ENCODE measurements at places on chromosomes 11 and 22.

DNA sequence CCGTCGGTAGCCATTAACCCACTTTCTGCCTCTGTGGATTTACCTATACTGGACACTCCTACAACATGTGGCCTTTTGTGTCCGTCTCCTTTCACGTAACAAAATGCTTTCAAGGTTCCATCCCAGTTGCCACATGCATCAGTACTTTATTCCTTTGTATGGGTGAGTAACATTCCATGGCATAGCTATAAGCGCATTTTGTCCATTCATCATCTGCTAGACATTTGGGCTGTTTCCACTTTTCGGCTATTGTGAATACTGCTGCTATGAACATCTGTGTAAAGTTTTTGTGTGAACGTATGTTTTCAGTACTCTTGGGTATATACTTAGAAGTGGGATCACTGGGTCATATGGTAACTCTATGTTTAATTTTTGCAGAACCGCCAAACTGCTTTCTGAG, 257.2 kb downstream of the ST3GAL4 start:
- DNase-seq, result no peak

DNA sequence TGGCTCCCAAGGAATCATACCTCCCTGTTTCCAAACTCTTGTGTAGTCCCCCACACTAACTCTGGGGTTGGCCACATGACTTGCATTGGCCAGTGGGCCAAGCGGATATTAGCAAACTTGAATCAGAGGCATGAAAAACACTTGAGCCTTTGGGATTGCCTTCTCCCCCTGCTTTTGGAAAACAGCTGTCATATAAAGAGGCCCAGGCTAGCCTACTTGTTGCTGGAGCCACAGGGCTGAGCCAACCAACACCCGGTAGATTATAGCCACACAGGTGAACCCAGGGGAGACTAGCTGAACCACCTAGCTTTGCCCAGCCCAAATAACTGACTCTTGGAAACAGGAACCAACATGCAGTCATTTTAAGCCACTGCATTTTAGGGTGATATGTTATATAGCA, 354.8 kb downstream of the TENM4 start:
- no peak for DNase-seq

DNA sequence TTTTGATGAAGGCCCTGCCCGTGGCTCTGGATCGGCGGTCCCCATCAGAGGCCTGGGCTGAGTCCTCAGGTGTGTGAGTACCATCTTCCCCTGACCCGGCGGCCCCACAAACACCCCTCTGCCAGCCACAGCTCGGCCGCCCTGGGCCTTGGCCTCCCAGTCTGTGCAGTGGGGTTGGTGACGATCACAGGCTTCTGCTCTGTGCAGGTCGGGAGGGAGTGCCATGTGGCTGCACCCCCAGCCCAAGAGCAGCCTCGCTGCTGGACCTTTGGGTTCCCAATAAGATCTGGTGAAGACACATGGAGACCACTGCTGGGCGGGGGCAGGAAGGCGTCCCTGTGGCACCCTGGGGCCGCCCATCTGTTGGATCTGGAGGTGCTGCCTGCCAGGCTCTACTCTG, 47.1 kb upstream of the PPARA start:
- DNase-seq, result no peak

DNA sequence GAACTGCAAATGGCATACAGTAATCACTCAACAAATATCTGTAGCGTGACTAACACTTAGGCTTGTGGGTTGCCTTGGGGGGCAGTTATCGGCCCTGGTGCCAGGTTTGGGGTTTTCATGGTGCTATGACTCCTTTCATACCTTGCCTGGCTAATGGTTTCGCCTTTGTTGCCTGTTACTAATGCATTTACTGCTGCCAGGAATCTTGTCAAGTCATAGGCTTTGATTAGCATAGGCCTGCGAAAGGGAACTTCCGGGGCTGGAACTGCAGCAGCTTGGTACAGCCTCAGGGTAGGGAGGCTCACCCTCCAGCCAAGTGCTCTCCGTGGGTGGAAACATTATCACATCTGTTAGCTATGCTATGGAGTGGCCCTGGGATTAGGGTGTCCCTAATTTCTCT, 13.2 kb downstream of the SLC25A18 start:
- peak; percentile 17 for DNase-seq

DNA sequence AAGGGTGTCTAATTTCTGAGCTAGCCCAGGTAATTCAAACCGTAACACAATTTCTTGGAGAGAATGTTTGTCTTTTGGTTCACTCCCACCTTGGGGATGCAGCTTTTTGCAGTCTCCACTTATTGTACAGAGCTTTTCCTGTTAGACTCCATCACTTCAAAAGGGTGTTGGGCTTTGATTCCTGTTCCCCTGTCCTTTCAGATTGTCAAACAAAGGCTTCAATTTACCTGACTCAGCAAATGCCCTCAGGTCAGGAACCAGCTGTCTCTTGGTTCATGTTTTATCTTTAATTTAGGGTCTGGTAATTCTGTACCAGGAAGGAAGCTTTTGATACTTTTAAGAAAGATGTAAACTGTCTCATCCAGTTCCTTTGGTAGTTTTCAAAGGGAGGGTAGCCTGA, 880.6 kb downstream of the NTM start:
- DNase-seq, result no peak

- DNase-seq, result no peak
These were observed 67.2 kb downstream of the MICAL3 start for GRCh38 chr22:17957204-17957603.

DNA sequence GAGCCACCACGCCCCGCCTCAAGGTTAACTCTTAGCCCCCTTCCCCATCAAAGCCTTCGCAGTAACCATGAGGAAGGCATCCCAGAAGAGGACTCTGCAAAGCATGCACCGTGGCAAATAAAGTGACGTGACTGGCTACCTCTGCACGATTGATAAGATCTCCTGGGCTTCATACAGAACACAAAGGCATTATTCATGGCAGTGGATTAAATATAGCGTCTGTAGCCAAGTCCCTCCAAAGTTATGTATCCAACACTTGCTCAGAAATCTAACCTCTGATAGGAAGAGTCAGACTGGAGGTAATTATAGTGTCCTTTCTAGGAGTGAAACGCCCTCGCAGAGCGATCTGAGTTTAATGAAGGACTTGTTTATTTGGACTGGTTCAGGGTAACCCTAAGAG, 22.4 kb downstream of the CPT1A start:
- no peak for DNase-seq

DNA sequence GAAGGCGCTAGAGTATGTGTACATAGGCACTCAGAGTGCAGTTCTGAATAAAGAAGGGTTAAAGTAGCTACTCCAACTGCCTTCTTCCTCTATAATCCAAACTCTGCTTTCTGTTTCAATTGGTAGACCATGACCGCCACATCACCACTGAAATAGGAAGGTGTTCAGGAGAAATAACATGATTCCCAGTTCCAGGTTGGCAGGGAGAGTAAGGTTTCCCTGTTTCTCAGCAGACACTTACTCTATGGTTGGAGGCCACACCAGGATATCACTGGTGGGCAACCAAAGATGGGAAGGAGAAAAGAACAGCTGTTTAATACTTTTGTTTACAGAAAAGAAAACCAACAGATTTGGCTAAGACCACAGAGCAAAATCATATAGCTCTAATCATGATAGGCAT, 37.9 kb downstream of the PAK1 start:
- no peak for DNase-seq

DNA sequence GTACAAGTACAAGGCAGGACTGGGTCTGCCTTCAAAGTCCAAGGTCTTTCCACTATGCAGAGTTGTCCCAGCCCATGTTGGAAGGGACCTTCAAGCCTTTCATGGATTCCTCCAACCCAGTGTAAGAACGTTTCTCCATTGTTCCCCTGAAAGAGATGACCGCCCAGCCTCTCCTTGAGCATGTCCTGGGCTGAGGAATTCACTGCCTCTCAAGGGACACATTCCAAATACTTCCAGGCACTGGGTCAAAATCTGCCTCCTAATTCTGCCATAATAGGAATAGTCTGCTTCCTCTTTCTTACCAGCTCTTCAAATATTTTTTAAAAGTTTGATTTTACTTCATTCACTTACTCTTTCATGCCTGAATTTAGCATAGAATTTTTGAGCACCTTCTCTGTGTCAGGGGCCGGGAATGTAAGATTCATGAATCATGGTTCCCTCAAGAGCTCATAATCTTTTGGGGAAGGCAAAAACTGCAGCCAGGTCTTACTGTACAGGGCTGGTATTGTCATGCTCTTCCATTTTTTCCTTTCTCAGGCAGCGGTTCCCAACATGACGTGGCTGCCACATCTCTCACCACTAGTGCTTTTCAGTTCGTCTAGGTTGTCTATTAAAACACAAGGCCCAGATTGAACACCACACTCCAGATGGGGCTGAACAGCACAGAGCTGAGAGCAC, 143.3 kb upstream of the TBCEL start:
- no peak for DNase-seq

DNA sequence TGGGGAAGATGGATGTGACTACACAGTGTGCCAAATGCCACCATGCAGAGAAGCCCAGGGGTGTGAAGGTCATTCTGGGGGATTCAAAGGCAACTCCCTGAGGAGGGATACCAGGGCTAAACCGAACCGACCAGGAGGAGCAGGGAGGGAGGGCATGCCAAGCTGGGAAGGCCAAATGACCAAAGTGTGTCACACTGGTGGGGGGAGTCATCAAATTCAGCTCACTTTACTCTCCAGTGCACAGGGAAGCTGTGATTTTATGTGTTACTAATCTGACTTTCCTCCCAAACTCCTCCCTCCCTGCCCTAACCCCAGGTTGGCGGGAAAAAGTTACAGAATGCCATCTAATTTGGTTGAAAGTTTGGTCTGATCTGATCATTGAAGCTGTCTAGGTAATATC, 29.7 kb upstream of the TSKU start:
- DNase-seq, result no peak

DNA sequence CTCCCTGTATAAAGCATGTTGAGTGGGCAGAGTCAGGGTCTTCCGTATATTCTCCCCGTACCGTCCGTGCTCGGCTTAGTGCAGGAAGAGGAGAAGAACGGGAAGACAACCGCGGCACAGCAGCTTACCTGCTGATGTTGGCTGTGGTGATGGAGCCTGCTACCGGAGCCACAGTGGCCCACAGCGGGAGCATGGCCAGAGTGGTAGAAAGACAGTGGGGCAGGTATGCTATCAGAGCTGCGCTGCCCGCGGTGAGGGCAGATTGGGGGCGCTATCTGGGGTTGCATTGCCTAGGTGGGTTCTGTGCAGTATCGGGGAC, 120.7 kb upstream of the VPREB1 start:
- DNase-seq, result no peak

- no peak for DNase-seq
These were observed 76.0 kb downstream of the PACS1 start for GRCh38 chr11:66146074-66146473.

DNA sequence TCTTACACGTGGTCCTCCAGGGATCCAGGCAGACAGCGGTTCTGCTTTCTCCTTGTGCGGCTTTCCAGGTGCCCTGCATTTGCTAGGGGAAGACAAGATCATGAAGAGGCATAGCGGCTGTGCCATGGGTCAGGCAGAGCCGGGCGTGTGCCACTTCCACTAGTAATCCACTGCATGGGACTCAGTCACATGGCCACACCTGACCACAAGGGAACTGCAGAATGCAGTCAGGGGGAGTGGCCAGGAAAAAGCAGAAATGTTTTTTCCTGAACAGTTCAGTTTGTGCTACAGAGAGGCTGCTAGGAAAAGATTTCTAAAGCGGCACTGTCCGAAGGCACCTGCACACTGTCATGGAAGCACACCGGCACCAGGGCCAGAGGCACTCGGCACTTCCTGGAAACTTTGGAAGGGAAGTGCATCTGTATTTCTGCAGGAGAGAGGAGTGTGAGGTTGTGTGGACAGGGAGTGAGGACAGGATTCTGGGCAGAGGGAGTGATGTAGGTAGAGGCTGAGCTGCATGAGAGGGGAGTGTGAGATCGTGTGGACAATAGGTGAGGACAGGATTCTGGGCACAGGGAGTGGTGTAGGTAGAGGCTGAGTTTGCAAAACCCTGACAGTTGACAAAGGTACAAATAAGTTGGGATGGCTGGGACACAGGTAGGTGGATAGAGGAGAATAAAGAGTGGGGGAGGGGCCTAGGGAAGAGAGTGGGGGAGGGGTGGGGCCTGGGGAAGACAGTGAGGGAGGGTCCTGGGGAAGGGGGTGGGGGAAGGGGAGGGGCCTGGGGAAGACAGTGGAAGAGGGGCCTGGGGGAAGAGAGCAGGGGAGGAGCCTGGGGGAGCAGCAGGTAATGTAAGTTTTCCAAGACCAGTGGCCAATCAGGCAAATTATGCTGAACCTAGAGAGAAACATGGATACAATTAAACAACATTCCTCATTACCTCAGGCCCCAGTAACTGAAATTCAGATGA, 1436.3 kb downstream of the TBC1D22A start:
- DNase-seq, result no peak

- DNase-seq, result no peak
These were observed 435.4 kb downstream of the BRD1 start for GRCh38 chr22:49392247-49392646.

- no peak for DNase-seq
These were observed 177.9 kb downstream of the RRAS2 start for GRCh38 chr11:14181121-14181520.

- no peak for DNase-seq
These were observed 2.4 kb upstream of the SCARF2 start for GRCh38 chr22:20439928-20440575.

DNA sequence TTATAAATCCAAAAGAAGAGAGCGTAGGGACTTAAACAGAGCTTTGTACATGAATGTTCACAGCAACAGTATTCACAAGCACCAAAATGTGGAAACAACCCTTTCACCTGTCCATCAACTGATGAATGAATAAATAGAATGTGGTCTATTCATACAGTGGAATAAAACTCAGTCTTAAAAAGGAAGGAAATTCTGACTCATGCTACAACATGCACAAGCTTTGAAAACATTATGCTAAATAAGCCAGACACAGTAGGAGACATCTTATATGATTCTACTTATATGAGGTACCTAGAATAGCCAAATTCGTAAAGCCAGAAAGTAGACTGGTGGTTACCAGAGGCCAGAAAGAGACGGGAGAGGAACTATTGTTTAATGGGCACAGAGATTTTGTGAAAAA, 74.3 kb downstream of the SHANK2 start:
- no peak for DNase-seq

- DNase-seq, result no peak
These were observed 47.7 kb upstream of the GAB2 start for GRCh38 chr11:78465169-78465942.

GRCh38 chr11:35664977-35665441, 2.4 kb downstream of the TRIM44 start:
- DNase-seq, result no peak
